RCC 7860 (cell line): ENCODE measurements at places on chromosomes 13 and 19.

DNA sequence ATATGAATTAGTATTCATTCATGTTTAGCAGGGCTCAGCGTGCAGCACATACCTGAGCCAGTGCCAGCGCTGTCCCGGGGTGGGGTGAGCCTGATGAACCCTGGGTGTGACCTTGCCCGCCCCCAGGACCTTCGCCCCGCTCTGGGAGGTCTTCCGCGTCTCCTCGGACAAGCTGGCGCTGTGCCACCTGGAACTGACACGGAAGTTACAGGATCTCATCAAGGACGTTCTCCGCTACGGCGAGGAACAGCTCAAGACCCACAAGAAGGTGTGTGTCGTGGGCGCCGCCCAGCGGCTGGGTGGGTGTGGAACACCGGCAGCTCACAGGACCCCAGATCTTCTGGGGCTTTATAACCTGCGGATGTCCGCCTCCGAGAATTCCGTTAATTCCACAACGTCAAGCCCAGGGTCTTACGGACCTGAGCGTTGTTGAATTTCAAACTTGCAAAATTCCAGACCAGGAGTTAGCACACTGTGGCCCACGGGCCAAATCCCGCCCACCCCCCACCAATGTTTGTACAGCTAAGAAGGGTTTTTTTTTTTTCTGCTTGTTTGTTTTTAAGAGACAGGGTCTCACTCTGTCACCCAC, 15.4 kb downstream of the FCHO1 start:
- DNase-seq: peak; percentile 61

GRCh38 chr19:39671739-39672363, 16.1 kb downstream of the LGALS16 start:
- peak; percentile 17 for DNase-seq

GRCh38 chr13:73401769-73402168, 343.0 kb downstream of the KLF5 start:
- no peak for DNase-seq

GRCh38 chr13:40464337-40465014, 202.0 kb downstream of the FOXO1 start:
- no peak for DNase-seq

DNA sequence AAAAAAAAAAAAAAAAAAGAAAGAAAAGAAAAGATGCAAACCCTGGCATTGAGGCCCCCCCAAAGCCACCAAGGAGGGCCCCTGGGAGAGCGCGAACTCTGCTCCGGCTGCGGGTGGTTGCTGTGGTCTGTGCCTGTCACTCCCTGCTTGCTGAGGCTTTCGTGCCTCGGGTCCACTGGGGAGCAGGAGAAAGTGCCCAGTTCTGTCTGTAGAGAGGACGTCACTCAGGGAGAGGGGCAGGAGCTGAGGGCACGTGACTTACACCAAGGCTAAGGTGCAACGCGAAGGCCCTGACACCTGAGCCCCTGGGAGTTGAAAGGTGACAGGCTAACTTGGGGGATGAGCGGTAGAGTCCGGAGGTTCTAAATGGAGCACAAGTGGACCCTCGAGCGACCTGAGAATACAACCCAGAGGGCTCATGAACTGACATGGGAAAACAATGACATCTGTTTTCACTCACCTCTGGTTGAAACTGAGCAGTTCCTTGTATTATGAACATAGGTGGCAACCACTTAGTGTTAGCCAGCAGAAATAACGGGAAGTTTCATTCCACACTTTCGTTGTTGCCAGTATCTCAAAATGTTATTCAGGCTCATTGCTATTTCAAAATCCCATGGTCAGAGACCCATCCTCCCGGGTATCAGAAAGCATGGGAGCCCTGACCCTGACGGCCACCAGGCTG, 69.2 kb upstream of the TM9SF2 start:
- DNase-seq: no peak

- no peak for DNase-seq
Observed at GRCh38 chr13:78085434-78086225, 167.0 kb upstream of the EDNRB start.

- DNase-seq: no peak
Observed at GRCh38 chr13:24243302-24243701, 66.1 kb upstream of the C1QTNF9 start.

GRCh38 chr13:112619730-112620631, 32.0 kb upstream of the TUBGCP3 start:
- no peak for DNase-seq

GRCh38 chr13:30915691-30916541, 9.8 kb downstream of the MEDAG start:
- DNase-seq: no peak

DNA sequence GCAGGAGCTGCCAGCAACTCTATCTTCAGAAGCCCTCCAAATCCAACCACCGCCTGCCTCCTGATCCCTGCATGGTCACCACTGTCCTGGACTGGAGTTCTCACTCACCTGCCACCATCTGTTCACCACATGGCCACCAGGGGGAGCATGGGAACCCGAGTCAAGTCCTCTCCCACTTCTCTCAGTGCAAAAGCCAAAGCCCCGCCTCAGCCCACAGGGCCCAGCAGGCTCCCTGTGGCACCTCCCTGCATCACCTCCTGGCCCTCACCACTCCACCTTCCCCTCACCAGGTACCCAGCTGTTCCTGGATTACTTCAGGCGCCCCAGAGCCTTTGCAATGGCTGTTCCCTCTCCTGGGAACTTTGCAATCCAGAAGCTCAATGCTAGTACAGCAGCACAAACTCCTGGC, 5.3 kb downstream of the DHPS start:
- DNase-seq: peak; percentile 59

DNA sequence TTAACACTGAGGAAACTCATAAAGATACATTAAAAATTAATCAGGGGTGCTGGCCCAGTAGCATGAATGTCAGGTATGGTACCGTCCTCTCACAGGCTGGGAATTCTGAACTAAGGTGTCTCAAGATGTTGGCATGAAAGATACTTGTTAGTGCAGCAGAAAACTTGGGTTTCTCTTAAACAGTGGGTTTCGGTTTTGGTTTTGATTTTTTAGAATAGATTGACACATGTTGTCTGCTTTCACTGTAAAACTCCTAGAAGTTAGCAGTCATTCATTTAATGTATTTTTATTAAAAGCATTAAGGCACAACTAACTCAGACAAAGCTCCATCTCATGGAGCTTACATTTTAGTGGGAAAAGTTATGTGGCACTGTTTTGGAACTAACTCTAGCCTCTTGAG, 3.5 kb upstream of the OBI1 start:
- DNase-seq: no peak

- DNase-seq: no peak
Observed at GRCh38 chr19:46992699-46993535, 26.7 kb upstream of the NPAS1 start.

- no peak for DNase-seq
Observed at GRCh38 chr19:6576869-6577475, 14.0 kb downstream of the CD70 start.

- peak; percentile 35 for DNase-seq
Observed at GRCh38 chr19:7947939-7948338, 4.5 kb upstream of the TIMM44 start.

- DNase-seq: peak; percentile 6
Observed at GRCh38 chr13:80131204-80131603, 209.7 kb downstream of the SPRY2 start.
